ENCODE measurements at places on chromosomes 12 and 14.

- H3K27ac ChIP-seq, result no peak overlapping the region
- no peaks in the 10 kb centered on the region for H3K4me1 ChIP-seq
- no peak for DNase-seq
- H3K27me3 ChIP-seq, result no peaks in the 10 kb centered on the region
Measured at GRCh38 chr14:22039938-22040780, 366.5 kb upstream of the OR4E1 start.

GRCh38 chr14:59897757-59898383, 22.1 kb upstream of the LRRC9 start:
- H3K4me1 ChIP-seq, result no peaks in the 10 kb centered on the region
- DNase-seq, result peak; percentile 51
- H3K36me3 ChIP-seq, result no peaks in the 10 kb centered on the region
- no peak overlapping the region for H3K4me3 ChIP-seq
- H3K27me3 ChIP-seq, result no peaks in the 10 kb centered on the region
- H3K27ac ChIP-seq, result no peak overlapping the region

- H3K4me3 ChIP-seq, result no peak overlapping the region
- H3K36me3 ChIP-seq, result no peaks in the 10 kb centered on the region
- no peak for DNase-seq
- no peaks in the 10 kb centered on the region for H3K4me1 ChIP-seq
- H3K27ac ChIP-seq, result no peak overlapping the region
Measured at GRCh38 chr14:82046512-82047226, 513.0 kb upstream of the SEL1L start.

DNA sequence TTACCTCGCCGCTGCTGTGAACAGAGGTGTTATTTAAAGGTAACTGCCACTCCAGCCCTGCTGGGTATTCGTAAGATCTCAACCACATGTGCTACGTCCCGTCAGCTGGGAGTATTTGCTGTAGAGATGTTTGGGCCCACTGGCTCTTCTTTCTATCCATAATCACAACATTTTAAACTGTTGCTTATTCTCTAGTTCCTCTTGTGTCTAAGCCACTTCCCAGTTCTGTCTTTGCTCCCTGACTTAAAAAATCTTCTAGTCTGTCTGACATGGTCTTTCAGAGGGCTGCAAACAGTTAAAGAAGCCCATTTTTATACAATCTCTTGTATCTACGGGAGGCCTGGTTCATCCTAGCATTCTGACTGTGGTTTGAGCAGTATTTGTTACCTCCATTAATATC, 33.2 kb upstream of the HELB start:
- DNase-seq, result no peak
- H3K4me1 ChIP-seq, result no peaks in the 10 kb centered on the region
- no peak overlapping the region for H3K4me3 ChIP-seq
- H3K36me3 ChIP-seq, result no peaks in the 10 kb centered on the region

DNA sequence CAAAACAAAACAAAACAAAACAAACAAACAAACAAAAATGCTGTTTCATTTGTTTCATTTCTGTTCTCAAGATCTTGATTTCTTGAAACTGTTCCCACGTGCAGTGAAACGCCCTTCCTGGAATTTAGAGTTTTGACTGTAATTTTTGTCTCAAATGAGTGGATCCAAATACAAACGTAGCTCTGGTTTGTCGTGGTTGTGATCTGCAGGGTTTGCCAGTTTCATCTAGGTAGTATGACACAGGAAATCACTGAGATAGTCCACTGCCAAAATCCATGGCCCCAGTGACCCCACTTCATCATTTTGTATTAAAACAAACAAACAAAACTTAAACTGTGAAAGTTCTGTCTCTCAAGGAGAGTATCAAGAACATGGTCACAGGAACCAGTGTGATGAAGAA, 838.6 kb downstream of the BCL11B start:
- H3K27me3 ChIP-seq, result no peaks in the 10 kb centered on the region
- DNase-seq, result no peak
- no peak overlapping the region for H3K4me3 ChIP-seq
- no peaks in the 10 kb centered on the region for H3K36me3 ChIP-seq

GRCh38 chr12:7832059-7832696, 40.5 kb downstream of the SLC2A14 start:
- DNase-seq, result peak; percentile 49
- no peak overlapping the region for H3K27ac ChIP-seq
- no peak overlapping the region for H3K4me3 ChIP-seq
- peaks cover 45% of the 10 kb centered on the region for H3K27me3 ChIP-seq
- H3K36me3 ChIP-seq, result no peaks in the 10 kb centered on the region
- no peaks in the 10 kb centered on the region for H3K4me1 ChIP-seq

DNA sequence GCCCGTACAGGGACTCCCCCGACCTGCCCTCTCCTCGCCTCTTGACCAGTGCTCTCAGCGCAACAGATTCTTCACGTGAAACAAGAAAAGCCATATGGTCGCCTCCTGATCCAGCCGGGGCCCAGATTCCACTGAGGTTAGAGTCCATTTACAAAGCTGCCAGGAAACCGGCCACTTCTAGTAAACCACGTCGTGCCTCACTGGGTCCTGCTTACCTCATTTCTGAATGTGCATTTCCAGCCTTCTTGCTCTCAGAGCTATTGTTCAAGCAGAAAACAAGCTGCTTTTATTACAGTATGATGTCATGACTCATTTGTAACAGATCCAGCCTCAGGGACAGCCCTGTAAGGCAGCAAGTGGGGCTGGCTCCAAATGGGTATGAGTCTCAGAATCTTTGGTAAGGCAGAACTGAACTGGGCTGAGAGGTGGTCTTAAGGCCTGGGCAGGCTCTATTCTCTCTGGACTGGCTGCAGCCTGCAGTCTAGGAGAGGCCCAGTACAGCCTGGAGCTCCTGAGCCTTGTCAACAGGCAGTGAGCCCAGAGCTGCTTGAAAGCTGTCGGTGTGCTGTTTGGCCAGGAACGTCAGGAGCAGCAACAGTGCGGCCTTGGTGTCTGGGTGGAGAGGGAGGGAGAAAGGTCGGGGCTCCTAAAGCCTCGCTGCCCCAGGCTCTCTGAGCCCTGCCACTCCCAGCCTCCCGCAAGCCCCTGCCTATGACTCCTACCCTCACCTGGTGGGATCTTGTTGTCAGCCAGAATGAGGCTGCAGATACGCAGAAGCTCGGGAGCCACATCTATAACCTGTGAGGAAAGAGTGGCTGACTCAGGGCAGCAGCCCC, 8.3 kb downstream of the REC8 start:
- DNase-seq, result no peak
- no peaks in the 10 kb centered on the region for H3K27me3 ChIP-seq
- peak overlapping the region; percentile 16 for H3K27ac ChIP-seq
- peaks cover 12% of the 10 kb centered on the region for H3K4me1 ChIP-seq

DNA sequence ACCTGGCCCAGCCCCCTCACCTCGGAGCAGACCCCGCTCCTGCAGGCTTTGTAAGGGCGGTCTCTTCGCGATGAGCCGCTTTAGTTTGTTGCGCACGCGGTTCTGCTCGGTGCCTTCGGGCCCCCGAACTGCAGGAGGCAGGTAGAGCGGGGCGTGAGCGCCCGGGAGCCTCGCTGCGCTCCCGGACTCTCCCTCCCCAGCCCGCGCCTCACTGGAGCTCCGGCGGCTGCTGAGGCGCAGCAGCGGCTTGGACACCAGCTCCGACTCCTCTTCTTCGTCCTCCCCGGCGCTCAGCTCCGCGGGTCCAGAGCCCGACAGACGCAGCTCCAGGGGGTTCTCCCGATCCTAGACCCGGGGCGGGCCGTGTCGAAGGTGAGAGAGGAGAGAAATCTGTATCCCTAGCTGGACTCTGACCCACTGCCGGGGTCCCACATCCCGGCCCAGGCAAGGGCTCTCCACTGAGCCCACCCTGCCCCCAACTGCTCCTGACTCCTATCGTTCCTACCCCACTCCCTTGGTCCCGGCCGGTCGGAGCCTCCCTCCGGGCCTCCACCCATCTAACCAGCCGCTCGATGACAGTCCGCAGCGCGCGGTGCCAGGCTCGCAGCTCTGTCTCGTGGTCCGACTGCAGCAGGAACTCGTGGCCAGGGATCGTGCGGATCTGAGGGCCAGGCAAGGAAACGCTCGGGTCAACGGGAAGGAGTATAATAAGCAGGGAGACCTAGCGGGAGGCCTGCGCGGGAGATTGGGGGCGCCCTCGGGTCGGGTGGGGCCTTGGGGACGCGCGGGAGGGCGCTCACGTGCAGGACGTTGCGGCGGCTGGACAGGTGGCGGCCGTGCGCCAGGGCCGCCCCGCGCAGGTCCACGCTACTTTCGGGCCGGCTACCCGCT, 4.2 kb downstream of the ARHGAP9 start:
- no peak overlapping the region for H3K27ac ChIP-seq
- no peaks in the 10 kb centered on the region for H3K36me3 ChIP-seq
- H3K27me3 ChIP-seq, result peaks cover 61% of the 10 kb centered on the region
- DNase-seq, result peak; percentile 80
- peak overlapping the region; percentile 41 for H3K4me3 ChIP-seq

- no peak overlapping the region for H3K27ac ChIP-seq
- H3K4me3 ChIP-seq, result no peak overlapping the region
- H3K36me3 ChIP-seq, result peaks cover 30% of the 10 kb centered on the region
- no peaks in the 10 kb centered on the region for H3K27me3 ChIP-seq
Measured at GRCh38 chr14:74514471-74514941, 20.9 kb downstream of the ISCA2 start.

- H3K27me3 ChIP-seq, result peaks cover 16% of the 10 kb centered on the region
- no peak overlapping the region for H3K4me3 ChIP-seq
- no peaks in the 10 kb centered on the region for H3K36me3 ChIP-seq
- DNase-seq, result no peak
- H3K27ac ChIP-seq, result no peak overlapping the region
- H3K4me1 ChIP-seq, result no peaks in the 10 kb centered on the region
Measured at GRCh38 chr14:36217027-36217426, 40.5 kb upstream of the PTCSC3 start.

- H3K4me3 ChIP-seq, result no peak overlapping the region
- no peaks in the 10 kb centered on the region for H3K27me3 ChIP-seq
- no peak for DNase-seq
Measured at GRCh38 chr14:95133282-95133681, 24.0 kb downstream of the DICER1 start.

- DNase-seq, result no peak
- H3K27ac ChIP-seq, result no peak overlapping the region
- no peak overlapping the region for H3K4me3 ChIP-seq
- H3K36me3 ChIP-seq, result peaks cover 49% of the 10 kb centered on the region
Measured at GRCh38 chr14:74663884-74664283, 49.0 kb downstream of the AREL1 start.

- peak overlapping the region; percentile 66 for H3K27ac ChIP-seq
- H3K27me3 ChIP-seq, result no peaks in the 10 kb centered on the region
- no peaks in the 10 kb centered on the region for H3K36me3 ChIP-seq
- no peak overlapping the region for H3K4me3 ChIP-seq
- DNase-seq, result peak; percentile 71
- H3K4me1 ChIP-seq, result peaks cover 21% of the 10 kb centered on the region
Measured at GRCh38 chr14:68814539-68815297, 21.9 kb upstream of the ZFP36L1 start.

DNA sequence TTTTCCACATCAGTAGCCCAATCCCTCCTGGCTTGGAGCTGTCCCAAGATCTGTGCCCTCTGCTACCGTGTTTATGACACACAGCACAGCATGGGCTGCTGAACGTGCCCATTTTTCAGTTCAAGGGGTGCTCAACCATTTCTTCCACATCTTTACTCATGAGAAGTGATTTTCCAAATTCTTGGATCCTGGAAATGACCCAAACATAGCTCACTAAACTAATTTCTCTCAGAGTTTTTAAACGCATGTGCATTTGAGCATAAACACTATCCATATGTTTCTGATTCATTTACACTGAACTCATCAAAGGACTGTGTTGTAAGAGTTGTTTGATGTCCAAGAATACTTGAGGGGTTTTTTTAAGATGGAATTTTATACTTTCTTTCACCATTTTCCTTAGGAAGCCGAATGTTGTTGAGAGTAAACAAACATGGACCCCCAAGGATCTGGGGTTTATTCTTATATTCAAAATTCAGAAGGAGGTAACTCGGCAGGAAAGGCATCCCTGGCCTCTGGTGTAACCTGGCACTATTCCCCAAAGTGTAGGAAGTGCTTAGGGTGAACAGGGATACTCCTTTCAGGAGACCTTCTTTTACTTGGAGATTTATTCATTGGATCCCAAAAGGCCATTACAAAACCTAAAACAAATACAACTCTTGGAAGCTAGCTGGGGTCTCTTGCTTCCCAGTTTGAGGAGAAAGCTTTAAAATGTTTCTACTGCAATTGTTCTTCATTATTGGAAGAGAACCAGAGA, 215.0 kb downstream of the BMP4 start:
- no peak for DNase-seq
- no peaks in the 10 kb centered on the region for H3K36me3 ChIP-seq
- no peaks in the 10 kb centered on the region for H3K4me1 ChIP-seq
- H3K27ac ChIP-seq, result no peak overlapping the region
- H3K4me3 ChIP-seq, result no peak overlapping the region

DNA sequence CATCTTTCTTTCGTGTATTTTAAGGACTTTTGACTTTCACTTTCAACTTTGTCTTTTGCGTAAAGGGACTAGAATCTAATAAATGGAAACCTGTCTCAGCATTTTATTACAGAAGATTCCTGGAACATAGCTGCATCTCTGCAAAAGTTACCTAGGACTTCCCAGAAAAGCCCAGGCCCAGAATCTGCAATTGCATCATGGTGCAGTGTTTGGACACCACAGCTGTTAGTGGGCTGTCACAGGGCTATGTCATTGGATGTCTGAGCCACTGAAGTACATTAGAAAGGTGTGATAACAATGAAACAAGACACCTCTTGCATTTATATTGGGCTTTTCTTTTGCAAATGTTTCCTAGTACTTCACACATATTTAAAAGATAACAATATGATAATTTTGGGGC, 199.9 kb upstream of the IGF1 start:
- no peaks in the 10 kb centered on the region for H3K27me3 ChIP-seq
- no peaks in the 10 kb centered on the region for H3K36me3 ChIP-seq
- H3K4me3 ChIP-seq, result peak overlapping the region; percentile 42
- H3K27ac ChIP-seq, result no peak overlapping the region
- no peaks in the 10 kb centered on the region for H3K4me1 ChIP-seq

GRCh38 chr12:113477842-113478215, 6.2 kb upstream of the LHX5 start:
- H3K27me3 ChIP-seq, result peaks cover 70% of the 10 kb centered on the region
- H3K4me1 ChIP-seq, result no peaks in the 10 kb centered on the region
- DNase-seq, result peak; percentile 24
- H3K4me3 ChIP-seq, result no peak overlapping the region
- no peaks in the 10 kb centered on the region for H3K36me3 ChIP-seq
- H3K27ac ChIP-seq, result no peak overlapping the region

- DNase-seq, result no peak
- no peaks in the 10 kb centered on the region for H3K36me3 ChIP-seq
- peaks cover 7% of the 10 kb centered on the region for H3K4me1 ChIP-seq
Measured at GRCh38 chr12:12350868-12351463, 924 bp upstream of the MANSC1 start.

- no peak for DNase-seq
- H3K4me1 ChIP-seq, result no peaks in the 10 kb centered on the region
- no peaks in the 10 kb centered on the region for H3K27me3 ChIP-seq
- H3K36me3 ChIP-seq, result no peaks in the 10 kb centered on the region
- H3K27ac ChIP-seq, result peak overlapping the region; percentile 97
- H3K4me3 ChIP-seq, result no peak overlapping the region
Measured at GRCh38 chr12:110311903-110312302, 30.9 kb downstream of the ATP2A2 start.

Measured in SK-N-SH (cell line).